ENCODE measurements at places on chromosomes 11 and 22. TPM values are rescaled to one million over a fixed set of nuclear protein-coding genes. Genes with fewer than 3 reads are reported as not detected.

The TMEM25 gene
- total RNA-seq = 0.59 TPM

The SLC25A18 gene
- 0.15 TPM for total RNA-seq

The ANGPTL5 gene
- 0.09 TPM for total RNA-seq

The RFPL3 gene
- total RNA-seq = not detected

The MRGPRX3 gene
- total RNA-seq = not detected

The ACRV1 gene
- not detected for total RNA-seq

The DAGLA gene
- 8.2 TPM for total RNA-seq

The PDE2A gene
- total RNA-seq = 1.2 TPM
